ENCODE measurements at places on chromosomes 2 and 18.
A peak's percentile ranks its signal among the peaks of the same experiment; 100 is the strongest.

DNA sequence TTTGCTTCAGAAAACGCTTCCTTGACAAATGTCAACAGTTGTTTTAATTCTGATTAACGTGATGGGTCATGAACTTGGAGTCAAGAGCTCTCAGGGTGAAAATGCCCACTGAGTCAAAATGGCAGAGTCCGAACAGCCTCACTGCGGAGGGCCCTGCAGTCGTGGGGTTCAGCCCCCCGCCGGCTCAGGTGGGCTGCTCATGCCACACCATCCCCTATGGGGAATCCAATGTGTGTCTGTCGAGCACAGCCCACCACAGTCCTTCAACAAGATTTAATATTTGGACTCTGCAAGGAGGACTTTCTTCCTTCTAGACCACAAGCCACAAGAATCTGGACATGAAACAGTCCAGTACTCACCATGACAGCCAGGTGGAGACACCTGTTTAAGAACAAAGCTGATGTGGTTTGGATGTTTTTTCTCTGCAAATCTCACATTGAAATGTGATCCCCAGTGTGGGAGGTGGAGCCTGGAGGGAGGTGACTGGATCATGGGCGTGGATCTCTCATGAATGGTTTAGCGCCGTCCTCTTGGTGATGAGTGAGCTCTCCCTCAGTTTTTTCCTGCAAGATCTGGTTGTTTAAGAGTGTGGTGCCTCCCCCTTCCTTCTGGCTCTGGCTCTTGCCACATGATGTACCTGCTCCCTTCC, 201.0 kb downstream of the NDUFA10 start:
- no peak for DNase-seq

DNA sequence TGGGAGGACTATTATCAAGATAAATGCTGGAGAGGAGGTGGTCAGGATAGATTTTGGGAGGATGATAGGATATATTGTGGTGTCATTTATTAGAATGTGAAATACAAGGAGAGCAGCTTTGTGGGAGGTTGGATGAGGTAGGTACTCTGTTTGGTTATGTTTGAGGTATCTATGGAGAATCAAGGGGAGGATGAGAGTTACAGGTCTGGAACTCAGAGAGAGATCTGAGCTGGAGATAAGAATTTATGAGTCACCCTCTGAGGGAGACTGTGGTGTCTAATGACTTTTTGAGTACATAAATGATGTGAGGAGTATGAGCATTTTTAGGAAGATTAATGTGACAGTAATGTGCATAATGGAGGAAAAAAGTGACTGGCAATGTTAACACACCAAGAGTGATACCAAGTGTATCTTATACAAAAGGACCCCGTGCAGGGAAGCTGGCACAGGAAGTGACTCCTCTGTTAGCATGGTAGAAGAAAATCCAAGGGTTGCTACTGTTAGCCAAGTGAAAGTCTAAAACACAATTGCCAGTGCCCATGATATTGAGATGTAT, 48.2 kb downstream of the CRIM1 start:
- no peak for DNase-seq

DNA sequence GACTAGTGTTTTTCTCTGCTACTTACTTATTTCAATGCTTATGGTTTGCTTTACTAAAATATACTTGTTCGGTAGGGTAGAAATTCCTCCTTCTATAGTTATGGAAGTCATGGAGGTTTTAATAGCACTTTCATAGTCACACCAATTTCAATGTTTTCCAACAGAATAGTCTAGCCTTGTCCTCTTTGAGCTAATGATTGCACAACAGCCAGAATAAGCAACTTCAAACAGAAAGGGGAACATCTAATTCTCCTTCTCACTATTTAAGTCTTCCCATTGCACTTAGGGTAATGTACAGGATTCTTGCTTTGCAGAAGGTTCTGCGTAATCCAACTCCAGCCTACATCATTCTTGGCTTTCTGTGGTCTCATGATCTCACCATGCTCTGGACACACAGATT, 287.7 kb upstream of the GCFC2 start:
- no peak for DNase-seq

DNA sequence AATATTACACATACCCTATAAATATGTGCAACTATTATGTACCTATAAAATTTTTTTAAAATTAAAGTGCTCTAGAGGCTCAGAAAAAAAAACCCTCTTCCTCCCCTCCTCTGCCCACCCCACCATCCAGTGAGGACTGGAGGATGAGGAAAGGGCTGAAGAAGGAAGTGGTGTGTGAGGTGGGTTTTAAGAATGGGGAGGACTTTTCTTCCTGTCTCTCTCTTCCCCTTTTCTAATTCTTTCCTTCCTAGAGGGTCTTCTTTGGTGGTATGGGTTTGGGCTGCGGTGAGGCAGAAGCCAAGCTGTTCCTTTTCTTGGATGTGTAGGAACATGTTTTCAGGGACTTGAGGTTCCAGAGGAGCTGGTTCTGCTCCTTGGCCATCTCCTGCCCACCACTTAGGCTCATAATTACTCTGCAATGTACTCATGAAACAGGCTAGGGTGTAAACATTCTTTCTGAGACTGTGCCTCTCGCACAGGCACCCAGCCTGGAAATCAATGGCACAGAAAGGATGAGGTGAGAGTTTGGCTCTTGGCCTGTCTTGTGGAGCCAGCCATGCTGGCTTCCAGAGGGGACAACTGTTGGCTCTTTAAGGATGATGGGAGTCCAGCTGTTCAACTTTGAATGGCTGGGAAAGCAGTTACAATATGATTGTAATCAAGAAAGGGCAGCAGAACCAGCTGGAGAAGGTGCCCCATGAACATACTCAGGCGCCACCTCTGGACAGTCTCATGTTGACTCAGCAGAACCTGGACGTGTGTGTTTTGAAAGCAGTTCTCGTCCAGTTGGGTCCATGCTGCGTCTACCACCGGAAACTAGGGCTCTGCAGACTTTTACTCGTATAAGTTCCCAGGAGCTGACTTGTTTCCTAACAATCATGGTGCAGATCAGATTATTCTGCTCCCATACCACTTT, 38.3 kb downstream of the IL1RL2 start:
- no peak for DNase-seq

DNA sequence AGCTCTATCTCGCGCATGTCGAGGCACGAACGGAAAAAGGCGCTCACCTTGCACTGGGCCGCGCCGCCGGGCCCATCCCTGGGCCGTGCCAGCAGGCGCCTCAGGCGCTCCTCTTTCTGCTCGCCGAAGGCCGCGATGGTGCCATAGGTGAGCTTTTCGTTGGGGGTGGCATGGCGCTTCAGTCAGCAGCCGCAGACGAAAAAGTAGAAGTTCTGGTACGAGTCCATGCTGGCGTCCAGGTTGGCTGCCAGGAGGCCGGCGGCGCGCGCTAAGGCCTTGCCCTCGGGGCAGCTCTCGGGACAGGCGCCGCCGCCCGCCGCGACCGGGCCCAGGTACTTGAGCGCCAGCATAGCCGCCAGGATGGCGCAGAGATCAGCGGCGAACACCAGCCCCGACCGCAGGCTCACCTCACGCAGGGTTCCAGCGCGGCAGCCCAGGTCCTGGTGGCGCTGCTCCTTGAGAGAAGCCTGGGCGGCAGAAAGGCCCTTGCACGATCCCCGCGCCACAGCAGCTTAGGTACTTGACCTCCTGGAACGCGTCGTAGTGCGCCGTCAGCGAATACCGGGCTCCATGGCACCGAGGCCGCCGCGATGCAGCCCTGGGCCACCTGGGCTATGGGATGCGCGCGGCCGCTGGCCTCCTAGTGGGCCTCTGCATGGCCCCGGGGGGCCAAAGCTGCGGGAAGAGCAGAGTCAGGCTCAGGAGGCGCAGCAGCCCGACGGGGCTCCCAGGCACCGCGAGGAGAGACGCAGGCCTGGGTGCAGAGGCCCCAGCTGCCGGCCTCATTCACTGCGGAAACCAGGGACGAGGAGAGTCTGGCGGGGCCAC, 12.8 kb downstream of the ALPG start:
- DNase-seq = no peak

- peak; percentile 31 for DNase-seq
These were observed 73.4 kb downstream of the INPP4A start for GRCh38 chr2:98518101-98518500.

DNA sequence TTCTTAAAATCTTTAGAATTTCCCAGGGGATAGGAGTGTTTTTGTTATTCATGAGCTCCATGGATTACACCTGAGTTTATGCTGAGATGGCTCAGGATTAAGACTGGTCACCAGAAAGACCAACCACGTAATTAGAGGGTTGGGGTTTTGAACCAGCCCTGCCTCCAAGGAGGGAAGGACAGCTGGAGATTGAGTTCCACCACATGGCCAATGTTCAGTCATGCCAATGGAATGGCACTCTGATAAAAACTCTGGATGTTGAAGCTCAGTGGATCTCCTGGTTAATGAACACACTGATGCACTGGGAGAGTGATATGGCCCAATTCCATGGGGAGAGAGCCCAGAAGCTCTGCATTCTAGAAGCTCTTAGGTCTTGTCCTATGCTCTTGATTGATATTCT, 38.7 kb upstream of the PTPN4 start:
- DNase-seq = no peak

GRCh38 chr2:18792684-18793083, 203.3 kb upstream of the NT5C1B start:
- no peak for DNase-seq

DNA sequence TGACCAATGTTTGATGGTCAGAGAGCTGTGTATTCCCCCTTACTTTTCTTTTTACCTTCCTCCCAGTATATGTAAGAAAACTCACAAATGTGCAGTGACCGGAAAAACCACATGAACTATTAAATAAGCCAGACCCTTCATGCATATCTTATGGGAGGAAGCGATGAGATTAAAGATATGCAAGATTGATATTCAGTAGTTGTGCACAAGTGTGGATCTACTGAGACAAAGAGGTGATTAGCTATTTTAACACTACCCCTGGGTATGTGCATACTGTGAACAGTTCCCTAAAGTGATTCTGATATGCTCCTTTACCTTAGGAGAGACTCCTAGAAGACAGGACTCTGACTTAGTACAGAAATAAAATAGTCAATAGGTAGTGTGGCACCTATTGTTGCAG, 328.3 kb downstream of the EPHA4 start:
- DNase-seq = no peak

DNA sequence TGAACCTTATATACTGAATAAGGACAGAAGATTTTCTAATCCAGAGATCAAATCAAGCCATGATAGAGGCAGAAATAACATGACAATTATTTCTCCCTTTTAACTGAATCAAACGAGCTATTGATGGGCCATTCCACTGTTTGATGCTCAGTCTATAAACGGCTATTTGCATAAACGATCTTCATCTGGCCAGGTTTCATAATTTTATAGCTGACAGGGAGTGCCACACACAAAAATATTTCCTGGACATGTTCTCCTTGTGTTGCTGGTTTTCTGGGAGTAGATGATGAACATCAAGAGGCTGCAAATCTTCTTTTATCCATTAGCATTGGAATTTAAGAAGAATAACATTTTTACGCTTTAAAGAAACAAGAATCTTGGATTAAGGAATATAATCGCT, 63.1 kb downstream of the ACVR1C start:
- no peak for DNase-seq

GRCh38 chr2:146927080-146927711, 917.6 kb upstream of the ACVR2A start:
- DNase-seq = no peak

DNA sequence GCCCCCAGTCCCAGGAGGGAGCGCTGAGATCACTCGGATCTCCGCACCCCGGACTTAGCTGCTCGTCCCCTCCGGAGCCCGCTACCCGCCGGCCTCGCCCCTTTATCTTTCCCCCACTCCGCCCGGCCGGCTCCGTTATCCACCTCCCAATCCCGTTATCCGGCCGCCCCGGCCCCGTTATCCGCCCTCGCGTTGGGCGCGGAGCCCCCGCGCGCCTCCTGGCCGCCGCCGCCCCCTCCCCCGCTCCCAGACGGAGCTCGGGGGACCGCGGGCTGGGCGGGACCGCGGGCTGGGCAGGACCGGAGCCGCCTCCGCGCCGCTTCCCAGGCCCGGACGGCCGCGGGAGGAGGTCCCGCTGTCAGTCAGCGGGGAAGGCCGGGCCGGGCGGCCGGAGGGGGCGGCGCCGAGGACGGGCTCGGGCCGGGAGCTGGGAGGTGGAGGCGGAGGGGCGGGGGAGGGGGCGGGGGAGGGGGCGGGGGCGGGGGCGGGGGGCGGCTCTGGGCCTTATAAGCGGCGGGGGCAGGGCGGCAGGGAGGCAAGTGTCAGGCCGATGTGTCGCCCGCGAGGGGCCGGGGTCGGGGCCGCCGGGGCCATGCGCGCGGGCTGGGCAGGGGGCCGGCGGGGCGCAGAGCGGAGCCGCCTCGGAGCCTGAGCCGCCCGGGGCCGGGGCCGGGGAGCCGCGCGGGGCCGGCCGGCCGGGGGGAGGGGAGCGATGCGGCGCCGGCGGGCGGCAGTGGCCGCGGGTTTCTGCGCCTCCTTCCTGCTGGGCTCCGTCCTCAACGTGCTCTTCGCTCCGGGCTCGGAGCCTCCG, at the start of gene PKDCC:
TSS of gene PKDCC (plus strand) at position 534 of the 811 bp plus-strand sequence. CDS start at position 713, 179 bp downstream.
- DNase-seq = no peak

GRCh38 chr2:216989340-216990129, 129.7 kb upstream of the TNP1 start:
- DNase-seq = no peak

GRCh38 chr2:204795156-204795555, 249.9 kb downstream of the PARD3B start:
- no peak for DNase-seq

DNA sequence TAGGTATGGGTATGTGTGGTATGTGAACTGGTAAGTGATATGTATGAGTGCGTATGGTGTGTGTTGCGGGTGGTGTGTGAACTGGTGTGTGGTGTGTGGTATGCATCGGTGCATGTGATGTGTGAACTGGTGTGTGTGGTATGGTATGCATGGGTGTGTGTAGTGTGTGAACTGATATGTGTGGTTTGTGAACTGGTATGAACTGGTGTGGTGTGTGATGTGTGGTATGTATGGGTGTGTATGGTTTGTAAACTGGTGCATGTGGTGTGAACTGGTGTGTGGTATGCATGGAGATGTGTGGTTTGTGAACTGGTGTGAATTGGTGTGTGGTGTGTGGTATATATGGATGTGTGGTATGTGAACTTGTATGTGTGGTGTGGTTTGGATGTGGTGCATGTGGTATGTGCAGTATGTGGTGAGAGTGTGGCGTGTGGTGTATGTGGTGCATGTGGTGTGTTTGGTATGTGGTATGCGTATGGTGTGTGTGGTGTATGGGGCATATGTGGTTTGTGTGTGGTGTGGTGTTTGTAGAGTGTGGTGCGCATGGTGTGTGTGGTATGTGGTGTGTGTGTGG, 208.9 kb upstream of the TNP1 start:
- DNase-seq = no peak

DNA sequence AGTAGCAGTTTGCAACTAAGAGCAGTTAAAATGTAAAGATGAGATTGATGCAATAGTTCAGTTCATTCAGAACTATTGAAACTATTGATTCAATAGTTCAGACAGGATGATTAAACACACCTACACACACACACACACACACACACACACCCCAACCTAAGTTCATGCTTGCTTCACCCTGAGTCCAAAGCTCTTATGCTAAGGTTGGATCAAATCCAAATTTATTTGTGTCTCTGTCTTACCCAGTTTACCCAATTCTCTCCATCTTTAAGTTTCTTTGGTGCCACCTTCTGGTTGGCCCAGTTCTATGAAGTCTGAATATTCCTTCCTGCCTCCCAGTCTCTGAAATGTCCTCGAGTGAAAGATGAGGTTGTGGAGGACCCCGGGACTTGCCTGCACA, 5.1 kb downstream of the SERPINB8 start:
- no peak for DNase-seq
